ENCODE measurements at places on chromosomes 13 and 19.

- no peak for DNase-seq
These were observed 14.5 kb upstream of the ICAM3 start for GRCh38 chr19:10353793-10354391.

GRCh38 chr13:27541386-27541785 lies 78.9 kb downstream of the LNX2 start:
- DNase-seq: no peak

DNA sequence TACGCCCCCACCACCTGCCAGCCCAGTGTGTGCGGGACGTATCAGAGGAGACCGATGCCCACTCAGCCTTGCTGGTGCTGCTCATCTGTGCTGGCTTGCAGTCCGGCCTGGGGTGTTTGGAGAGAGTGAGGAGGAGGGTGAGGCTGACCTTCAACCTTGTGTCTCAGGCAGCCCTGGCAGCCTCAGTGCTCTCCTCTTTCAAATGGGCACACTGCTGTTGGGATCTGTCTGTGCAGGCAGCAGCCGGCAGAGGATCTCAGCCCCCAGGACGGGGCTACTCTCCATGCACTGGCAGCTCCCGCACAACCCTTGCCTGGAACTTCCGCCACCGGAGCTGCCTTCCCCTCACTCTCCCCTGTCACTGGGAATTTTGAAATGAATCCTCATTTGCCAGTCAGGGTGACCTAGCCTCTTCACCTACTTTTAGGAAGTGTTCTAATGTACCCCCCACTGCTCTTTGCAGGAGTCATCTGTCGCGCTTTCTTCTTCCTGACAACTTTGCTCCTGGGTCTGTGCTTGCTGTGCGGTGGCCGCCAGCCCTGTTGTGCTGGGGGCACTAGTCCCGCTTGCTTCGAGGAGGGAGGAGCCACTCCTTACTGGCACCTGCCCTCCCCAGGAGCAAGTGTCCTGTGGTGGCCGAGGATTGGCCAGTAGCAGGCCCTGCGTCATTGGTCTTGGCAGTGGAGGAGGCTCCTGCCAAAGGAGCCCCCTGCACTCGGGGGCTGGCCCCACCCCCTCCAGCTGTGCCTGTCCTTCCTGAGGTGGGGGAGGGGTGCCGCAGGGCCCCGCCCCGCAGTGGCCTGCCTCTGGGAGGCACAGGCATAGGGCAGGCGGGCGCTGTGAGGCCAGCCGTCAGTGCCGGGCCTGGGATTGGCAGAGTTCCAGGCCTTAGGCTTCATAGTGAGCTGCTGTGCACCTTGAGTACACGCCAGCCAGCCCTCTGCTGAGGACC lies 53.4 kb downstream of the TSSK6 start:
- no peak for DNase-seq

DNA sequence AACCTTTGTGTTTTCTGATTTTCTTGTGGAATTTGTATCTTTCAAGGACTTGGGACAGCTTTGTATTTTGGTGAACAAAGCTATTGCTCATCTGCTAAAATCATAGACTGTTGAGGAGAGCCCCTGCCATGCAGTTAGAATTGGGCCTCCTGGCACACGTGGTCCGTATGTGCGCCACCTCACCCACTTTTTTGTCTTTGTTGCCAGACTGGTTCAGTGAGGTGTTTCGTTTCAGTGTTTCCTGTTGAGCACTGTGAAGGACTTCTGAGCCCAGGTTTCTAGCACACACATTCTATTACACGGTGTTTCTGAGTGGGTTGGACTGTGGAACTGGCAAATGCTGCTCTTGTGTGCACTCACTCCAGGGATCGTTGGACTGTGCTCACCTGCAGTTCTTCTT lies 37.6 kb upstream of the RNF113B start:
- DNase-seq: no peak
